ENCODE measurements at places on chromosomes 16 and 17.

DNA sequence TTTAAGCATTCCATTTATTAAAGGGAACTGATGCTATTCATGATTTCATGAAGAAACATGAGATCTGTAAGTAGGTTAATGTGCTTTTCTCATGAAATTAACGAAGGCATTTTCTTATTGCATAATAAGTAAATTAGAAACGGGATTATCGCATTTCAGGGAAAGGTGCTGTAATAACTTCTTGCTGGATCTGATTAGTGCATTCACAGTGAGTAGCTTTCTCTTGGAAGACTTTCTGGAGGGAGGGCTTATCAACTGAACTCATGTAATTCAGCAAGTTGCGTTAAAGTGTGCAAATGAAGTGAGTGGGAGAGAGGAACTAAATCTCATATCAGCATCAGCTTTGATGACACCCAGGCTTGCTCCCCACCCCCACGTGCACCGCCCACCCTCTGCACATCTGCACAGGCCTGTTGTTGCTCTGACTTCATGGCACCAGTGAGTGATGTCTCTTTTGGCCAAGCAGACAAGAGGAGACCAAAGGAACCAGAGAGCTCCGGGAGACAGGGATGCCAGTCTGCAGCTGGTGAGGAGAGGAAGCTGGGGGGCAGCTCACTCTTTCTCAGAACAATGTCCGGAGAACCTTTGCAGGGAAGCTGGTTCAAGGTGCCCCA lies 26.3 kb upstream of the GAS7 start:
- no peak for DNase-seq

DNA sequence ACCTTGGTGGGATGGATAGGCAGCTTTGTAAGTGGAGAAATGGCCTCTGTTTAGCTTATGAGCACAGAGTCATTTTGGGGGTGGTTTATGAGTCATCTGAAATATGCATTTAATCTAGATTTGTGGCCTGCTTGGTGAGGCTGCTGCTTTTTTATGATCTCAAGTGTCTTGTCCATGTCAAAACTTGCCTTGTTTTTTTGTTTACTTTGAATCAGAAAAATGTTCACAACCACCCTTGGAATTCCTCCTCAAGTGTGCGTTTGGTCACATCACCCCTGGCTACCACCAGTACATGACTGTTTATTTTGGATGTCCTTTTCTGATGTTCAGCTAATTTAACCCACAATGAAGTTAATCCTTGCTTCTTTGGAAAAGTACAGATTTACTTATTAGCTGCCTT lies 64.6 kb downstream of the FTO start:
- no peak for DNase-seq

GRCh38 chr17:66663041-66663606 lies 171.8 kb upstream of the CACNG5 start:
- no peak for DNase-seq

DNA sequence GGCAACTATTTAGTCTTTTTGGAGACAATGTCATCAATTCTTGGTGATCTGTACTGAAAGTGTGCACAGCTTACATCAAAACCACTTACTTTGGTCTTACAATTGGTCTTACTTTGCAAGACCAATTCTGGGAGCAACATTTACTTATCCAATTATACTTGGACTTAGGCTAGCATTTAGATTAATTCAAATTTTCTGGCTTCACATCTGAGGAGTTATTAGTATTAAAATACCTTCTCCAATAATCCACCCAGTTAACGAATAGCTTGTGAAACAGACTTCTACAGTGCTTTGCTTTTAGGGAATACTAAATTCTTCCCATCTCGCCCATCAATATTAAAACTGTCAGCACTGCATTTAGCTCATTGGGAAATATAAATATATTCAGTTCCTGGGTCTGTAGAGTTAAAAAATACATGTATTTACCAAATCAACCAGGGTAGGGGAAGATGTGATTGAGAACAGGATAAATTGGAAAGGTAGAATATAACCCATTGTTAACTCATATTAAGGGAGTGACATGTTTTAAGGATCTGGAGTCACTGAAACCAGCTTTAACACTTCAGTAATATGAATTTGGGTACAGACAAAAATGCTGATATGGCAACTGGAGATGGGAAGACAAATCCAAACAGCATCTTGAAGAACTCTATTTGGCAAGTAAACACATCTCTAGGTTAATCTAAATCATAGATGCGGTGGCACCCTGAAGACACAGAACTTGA lies 9.2 kb upstream of the VEZF1 start:
- DNase-seq: no peak

GRCh38 chr16:55907661-55908060 lies 32.5 kb upstream of the CES5A start:
- no peak for DNase-seq

DNA sequence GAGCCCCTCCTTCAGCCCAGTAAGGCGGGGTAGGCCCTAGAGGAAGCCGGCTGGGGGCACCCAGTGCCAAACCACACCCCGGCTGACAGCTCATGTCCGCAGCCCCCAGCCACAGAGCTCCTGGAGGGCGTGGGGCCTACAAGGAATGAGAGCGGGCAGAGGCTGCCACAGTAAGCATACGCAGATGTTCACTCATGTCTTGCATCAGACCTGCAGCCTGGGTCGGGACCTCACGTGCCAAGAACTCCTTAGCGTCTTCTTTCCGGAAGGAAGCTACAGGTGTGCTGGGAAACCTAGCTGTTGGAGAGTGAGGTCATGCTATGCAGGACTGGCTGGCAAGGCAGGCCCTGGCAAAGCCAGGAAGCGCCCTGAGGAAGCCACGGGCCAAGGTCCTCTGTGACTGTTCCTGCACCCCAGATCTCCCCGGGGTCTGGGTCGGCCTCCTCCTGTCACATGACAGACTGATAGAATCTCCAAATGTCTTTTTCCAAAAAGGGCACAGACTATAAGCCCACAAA lies 1.6 kb downstream of the ZNF598 start:
- DNase-seq: no peak

DNA sequence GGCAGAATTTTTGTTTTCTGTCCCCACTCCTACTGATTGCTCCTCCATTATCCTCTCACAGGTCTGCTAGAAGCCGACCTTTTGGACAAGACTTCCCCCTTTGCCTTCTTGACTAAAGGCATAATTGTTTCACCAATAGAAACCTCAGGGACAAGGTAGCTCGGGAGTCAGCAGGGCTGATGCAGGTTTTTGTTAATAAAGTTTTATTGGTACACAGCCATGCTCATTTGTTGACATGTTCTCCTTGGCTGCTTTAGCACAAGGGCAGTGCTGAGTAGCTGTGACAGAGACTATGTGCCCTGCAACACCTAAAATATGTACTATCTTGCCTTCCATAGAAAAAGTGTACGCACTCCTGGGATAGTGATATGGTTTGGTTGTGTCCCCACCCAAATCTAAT lies 271.6 kb downstream of the XYLT1 start:
- DNase-seq: no peak

GRCh38 chr17:9181640-9182039 lies 160.3 kb downstream of the NTN1 start:
- DNase-seq: no peak

- no peak for DNase-seq
Measured at GRCh38 chr16:84056933-84057332, 14.3 kb upstream of the SLC38A8 start.

GRCh38 chr16:48487287-48487686 lies 102.1 kb upstream of the SIAH1 start:
- no peak for DNase-seq

DNA sequence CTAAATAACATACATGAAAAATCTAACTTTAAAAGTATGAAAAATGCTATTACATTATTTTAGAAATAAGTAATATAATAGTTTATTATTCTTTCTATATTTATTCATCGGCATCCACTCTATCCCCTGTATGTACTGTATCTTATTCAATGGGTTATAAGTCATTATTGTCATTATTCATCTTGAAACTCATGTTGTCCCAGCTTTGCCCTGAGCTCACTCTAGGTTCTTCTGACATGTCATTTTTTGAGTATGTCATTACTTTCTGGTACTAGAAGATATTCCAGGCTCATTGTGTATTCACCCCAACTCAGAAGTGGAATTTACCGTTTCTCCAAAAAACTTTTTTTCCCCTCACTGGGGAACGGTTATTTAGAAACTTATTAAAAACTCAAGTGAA lies 53.0 kb upstream of the MNT start:
- no peak for DNase-seq

GRCh38 chr17:19495828-19496528 lies 37.7 kb upstream of the SLC47A1 start:
- DNase-seq: no peak

DNA sequence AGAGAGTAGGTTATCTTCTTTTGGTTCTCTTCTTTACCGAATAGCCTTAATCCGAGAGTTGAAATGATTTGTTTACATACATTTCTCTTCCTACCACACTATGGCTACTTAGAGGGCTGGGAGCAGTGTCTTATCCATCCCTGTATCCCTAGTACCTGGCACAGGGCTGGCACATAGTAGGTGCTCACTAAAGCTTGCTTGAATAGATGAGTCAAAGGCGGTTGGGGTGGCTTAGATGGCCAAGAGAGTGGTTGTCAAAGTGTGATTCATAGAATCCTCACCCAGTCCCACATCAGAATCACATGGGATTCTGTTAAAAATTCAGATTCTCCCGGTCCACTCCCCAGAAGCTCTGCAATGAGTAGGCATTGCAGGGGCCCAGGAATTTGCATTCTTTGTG lies 11.1 kb downstream of the CHAD start:
- no peak for DNase-seq

DNA sequence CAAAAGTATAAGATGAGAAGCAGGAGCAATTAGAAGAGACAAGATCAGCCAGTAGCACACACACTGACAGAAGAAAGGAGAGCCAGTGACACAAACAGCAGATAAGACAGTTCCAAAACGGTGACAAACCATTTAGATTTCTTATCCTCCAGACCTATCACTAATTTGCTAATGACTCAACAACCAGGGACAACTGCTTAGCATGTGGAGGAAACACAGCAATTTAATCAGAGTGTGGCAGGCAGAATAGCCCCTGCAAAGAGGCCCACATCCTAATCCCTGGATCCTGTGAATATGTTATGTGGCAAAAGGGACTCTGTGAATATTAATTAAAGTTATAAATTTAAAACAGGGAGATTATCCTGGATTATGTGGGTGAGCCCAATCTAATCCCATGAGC lies 81.1 kb downstream of the CACNG1 start:
- DNase-seq: no peak

DNA sequence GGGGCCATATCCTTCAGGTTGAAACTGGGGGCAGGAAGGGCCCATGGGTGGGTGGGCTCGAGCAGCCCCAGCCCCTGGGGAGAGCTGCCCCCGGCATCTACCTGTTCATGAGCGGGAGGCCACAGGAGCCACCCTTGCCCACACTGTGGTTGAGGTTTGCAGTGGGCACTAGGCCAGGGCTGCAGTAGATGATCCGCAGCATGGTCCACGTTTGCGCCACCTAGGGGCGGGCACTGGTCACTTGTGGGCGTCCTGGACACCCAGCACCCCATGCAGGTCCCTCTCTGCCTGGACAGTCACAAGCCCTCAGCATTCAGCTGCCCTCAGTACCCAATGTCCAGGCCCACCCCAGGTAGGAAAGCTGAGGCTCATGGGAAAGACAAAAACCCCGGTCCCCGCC lies 1.8 kb upstream of the JMJD8 start:
- DNase-seq: no peak

GRCh38 chr17:30858556-30859250 lies 26.9 kb downstream of the ATAD5 start:
- DNase-seq: no peak

DNA sequence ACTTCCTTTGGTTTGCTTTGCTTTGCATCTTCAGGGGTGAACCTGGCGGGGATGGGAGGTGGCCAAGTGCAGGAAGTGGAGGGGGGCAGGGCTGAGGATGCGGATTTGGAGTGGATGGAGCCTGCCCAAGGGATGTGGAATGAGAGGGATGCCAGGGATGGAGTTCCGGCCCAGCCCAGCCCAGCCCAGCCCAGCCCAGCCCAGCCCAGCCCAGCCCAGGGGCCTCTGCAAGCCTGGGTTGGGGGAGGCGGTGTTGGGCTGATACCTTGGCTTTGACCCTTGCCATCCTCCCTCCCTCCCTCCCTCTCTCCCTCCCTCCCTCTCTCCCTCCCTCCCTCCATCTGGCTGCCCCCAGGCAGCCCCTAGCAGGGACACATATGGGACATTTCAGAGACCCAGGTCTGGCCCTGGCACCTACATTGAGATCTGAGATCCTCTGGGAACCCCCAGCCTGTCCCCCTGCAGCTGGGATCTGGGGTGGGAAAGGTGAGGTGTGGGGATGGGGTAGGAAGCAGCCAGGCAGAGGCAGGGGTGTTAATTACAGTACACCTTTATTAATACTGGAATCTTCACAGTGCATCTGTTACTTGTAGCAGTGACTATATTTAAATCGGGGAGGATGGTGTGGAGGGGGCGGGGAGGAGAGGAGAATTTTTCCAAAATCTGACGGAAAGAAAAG lies 14.5 kb downstream of the IL34 start:
- no peak for DNase-seq

GRCh38 chr17:55320594-55321426 lies 56.0 kb downstream of the HLF start:
- no peak for DNase-seq

DNA sequence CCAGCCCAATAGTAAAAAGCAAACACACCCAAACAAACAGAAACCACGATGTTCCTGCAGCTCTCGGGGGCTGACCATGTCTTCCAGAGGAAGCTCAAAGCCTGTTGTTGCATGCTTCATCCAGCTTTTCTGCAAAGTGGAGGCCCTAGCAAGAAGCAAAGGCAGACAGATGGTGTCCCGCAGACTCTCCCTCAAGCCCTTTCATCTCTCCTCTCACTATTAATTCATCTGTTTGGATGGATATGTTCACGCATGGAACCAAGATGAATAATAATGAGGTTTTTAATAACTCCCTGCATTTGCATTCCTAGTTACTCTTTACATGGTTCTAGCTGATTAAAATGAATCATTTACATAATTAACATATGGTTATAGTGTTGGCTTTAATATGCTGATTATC lies 36.6 kb downstream of the RBFOX1 start:
- no peak for DNase-seq

- no peak for DNase-seq
Measured at GRCh38 chr17:14203388-14203787, 33.3 kb downstream of the CDRT15 start.

DNA sequence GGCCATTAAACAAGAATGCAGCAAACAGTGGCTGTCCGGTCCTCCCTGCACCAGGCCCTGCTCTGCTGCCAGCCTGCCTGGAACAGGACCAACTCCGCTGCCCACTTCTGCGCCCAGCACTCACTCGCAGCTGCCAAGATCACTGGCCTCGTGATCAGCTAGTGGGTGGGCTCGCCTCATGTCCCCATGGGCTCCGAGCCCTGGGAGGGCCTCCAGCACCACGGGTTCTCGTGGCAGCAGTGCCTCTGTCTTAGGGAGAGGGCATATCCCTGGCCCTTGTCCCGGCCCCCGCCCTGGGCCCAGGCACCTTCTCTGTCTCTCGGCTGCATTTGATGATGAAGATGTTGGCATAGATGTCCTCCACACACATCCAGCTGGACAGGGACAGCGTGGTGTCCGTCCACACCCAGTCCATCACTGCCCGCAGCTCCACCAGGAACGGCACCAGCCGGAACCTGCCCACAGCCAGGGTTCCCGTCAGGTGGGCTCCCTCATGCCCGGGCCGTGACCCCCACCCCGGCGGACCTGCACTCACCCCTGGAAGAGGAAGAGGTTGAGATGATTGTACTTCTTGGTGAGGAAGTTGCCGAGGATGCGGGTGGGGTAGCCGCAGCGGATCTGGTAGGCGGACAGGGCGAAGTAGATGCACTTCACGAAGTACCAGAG lies 13.1 kb downstream of the CTU2 start:
- DNase-seq: no peak

Measured in activated CD4-positive, alpha-beta T cell treated with anti-CD3 and anti-CD28 coated beads for 24 hours (primary cell).